ENCODE measurements at places on chromosomes 1 and 21.

DNA sequence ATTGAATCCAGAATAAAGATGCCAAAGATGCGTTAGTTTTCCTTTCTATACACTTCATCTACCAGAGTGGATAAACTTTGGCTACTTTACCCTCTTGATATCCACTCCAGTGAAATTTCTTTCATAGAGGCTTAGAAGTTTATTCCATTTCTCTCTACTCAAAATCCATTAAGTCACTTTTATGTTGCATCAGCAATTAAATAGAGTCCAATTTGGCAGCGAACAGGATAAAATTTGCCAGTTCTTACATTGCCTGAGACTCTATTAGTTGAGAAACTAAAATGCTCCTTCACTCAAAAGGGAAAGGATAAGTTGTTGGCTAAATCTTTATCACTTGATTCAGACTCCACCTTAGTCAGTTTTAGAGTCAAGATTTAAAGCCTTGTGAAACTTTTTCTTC lies 57.9 kb downstream of the ACBD6 start:
- DNase-seq: no peak

DNA sequence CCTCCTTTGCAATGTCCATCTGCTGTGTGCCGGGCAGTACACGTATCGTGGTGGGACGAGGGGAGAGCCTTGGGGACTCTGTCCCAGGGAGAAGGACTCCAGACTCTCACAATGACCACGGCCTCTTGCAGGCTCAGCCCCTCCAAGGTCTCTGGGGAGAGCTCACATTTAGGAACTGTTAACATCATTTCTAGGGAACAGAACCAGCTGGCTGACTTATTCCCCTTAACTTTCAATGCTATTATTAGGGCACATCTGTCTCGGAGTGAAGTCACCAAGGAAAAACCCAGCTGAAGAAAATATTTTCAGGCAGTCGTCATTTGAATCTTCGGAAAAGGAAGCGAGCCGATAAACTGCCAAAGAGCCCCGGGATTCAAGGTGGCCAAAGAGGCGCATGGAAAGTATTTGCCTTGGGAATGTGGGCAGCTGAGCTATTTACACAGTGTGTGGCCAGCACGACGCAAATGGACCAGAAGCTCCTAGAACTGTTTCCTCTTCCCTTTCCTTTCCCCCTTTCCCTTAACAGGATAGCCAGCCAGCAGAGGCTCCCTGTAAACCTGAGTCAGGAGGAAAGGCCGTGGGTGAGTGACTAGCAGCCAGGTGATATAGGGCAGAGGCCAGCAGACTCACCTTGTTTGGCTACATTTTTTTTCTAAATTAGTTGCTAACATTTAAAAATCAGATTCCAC lies 74.5 kb downstream of the ITPKB start:
- DNase-seq: no peak

- DNase-seq: no peak
These were observed 14.7 kb upstream of the PTP4A2 start for GRCh38 chr1:31952825-31953220.

GRCh38 chr1:111998332-111998731 lies 8.9 kb upstream of the KCND3 start:
- DNase-seq: no peak

DNA sequence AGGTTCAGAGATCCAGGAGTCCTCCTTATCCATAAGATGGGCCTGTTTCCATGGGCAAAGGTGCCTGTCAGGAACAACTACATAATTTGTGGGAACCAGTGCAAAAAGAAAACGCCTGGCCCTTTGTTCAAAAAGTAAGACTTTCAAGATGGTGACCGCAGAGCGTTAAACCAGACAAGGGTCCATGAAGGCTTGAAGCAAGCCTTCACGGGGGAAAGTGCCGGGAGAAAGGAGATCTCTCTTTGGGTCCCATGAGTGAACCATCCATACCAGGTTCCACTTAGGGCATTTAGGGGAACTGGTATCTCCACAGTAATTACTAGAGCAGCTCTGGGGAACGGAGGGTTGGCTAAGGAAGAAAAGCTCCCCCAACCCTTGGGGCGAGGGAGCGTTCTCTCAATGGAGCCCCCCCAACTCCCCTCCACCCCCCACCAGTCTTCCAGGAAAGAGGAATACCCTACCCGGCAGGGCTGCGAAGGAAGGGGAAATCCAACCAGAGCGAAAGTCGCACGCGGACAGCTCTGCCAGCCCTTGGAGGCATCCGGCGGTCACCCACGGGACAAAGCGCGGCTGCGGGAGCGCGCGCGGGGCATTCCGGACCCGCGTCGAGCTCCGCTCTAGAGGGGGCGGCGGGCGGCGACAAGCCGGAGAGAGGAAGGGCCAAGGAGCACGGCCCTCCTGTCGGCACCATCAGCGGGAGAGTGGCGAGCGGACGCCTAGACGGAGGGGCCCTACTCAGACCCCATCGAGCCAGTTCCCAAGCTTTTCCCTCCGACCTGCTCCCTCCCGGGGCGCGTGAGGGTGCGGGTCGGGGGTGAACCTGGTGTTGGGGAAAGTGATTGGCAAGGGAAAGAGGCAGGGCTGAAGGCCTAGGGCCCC lies 687 bp upstream of the RASSF5 start:
- DNase-seq: no peak

- no peak for DNase-seq
These were observed 38.0 kb downstream of the FOXO6 start for GRCh38 chr1:41399145-41399795.

DNA sequence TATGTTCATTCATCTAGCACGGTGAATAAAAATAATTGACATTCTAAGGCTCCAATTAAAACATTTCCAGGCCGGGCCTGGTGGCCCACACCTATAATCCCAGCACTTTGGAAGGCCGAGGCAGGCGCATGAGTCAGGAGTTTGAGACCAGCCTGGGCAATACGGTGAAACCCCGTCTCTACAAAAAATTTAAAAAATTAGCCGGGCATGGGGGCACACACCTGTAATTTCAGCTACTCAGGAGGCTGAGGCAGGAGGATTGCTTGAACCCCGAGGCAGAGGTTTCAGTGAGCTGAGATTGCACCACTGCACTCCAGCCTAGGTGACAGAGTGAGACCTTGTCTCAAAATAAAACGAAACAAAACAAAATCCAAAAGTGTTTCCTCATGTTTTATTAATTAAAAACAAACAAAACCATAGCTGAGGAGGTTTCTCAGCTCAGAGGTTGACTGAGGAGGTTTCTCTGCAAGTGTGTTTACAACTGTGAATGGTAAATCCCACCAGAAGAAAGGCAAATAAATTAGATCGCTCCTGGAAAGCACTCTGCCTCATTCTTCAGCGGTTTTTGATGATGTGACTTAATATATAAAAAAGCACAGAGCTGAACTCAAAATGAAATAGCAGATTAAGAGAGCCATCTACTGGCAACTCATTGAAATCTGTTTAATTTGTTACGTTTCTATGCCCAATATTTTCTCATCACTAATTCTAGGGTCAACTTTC lies 37.7 kb upstream of the ATG4C start:
- DNase-seq: peak; percentile 20

DNA sequence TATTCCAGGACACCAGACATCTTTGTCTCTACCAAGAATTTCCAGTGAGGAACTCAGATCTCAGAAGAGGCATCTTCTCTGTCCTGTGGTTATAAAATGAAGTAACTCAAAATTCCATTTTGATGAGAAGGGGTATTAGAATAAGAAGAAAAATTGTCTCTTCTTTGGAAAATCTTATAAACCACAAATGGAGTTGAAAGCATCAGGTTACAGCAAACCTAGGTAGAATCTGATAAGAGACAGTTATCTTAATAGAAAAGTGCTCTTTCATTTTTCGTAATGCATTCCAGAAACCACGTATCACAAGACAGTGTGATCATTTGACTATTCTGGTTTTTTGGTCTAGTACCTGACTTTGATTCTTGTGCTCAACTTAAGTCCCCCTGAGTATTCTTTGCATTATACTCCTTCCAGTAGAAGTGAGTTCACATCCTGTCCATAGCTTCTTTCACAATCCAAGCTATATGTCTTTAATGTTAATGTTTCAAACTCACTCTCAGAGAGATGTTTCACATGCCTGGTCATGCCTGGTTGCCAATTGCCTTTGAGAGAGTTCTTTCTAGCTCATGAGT lies 120.9 kb upstream of the PRDX6 start:
- no peak for DNase-seq

DNA sequence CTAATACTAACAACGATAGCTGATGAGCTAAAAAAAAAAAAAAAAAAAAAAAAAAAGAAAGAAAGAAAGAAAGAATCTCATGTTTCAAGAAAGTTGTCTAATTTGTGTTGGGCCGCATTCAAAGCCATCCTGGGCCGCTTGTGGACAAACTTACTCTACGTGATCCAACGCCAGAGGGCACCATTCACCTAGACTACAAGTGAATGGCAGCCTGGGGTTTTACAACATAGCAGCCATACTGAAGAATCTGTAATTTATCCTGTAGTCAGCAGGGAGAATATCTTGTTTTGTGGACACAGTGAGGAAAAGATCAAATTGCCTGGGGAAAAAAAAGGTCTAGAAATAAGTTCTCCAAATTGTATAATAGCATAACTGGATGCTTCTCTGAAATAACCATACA lies 47.0 kb downstream of the CYP2J2 start:
- no peak for DNase-seq

DNA sequence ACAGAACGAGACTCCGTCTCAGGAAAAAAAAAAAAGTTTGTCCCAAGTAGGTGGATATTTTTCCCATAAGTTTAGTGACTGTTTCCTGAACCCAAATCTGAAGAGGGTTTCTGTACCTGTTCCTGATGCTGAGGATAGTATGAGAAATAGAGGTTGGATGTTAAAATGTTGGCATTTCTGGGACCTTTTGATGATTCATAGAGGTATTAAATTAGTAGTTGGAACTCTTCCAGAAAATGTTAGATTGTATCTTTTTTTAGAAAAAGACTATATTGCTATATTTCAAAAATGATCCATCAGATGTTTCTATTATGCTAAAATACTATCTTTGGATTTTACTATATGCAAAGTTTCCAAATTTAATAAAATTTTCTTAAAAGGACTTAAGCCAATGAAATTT lies 2.9 kb upstream of the CENPL start:
- DNase-seq: no peak

DNA sequence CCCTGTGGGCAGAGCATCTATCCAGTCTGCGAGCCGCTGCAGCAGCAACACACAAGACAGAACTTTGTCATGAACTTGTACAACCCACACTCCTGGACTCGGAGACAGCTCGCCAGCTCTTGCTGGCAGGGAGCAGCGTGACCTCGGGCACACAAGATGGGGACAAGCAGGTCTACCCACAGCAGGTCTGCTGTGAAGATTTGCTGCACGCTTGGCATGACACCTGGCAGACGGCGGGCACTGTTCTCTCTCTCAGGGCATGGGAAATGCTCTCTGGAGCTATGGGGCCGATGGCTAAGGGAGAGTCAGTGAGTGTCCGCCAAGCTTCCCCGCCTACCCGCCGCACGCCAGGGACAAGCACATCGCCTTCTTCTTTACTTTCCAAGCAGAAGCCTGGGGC lies 90.0 kb downstream of the STUM start:
- no peak for DNase-seq

GRCh38 chr1:84615790-84616189 lies 41.5 kb upstream of the CTBS start:
- no peak for DNase-seq

DNA sequence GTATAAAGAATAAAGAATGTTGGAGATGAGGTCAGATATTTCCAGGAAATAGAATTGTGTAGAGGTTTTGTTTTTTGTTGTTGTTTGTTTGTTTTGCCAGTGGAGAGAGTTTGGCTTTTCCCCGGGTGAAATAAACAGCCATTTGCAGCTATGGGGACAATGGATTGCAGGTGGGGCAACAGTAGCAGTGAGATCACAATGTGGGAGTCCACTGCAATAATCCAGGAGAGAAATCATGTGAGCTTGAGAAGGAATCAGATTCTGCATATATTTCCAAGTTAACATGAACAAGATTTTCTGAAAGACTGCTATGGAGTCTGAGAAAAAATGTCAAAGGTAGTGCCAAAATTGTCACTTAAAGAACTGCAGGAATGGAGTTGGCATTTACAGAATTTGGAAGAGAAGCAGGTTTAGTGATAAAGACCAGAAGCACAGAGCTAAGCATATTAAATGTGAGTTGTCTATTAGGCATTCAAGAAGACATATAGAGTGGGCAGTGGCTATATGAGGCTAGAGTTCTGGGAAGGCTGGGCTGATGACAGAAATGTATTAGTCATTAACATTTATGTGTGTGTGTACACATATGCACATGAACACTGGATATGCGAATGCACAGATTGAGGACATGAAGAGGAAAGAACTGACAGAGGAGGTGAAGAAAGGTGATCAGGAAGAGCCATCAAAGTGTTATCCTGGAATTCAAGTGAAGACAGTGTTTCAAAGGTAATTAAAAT lies 729.6 kb upstream of the PTBP2 start:
- DNase-seq: no peak

GRCh38 chr1:116766616-116767469 lies 12.6 kb downstream of the CD2 start:
- DNase-seq: no peak

GRCh38 chr1:173570370-173571007 lies 32.4 kb downstream of the SLC9C2 start:
- DNase-seq: no peak

DNA sequence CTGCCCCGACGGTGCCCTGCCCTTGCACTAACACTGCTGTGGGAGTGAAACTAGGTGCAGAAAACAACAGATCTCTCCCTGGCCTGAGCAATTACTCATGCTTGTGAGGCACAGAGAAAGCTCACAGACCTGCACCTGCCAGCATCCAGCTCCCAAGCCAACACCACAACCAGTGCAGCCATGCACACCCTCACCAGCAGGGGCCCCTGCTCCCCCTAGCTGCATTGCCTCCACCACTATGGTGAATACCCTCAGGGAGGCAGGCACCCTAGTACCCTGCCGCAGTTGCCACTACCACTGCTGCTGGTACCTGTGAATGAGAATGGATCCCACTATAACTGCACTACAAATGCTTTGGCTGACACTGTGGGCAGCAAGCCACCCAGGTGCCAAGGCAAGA lies 7.1 kb upstream of the DIRAS3 start:
- DNase-seq: no peak

- no peak for DNase-seq
These were observed 41.2 kb upstream of the ROR1 start for GRCh38 chr1:63732666-63733065.

DNA sequence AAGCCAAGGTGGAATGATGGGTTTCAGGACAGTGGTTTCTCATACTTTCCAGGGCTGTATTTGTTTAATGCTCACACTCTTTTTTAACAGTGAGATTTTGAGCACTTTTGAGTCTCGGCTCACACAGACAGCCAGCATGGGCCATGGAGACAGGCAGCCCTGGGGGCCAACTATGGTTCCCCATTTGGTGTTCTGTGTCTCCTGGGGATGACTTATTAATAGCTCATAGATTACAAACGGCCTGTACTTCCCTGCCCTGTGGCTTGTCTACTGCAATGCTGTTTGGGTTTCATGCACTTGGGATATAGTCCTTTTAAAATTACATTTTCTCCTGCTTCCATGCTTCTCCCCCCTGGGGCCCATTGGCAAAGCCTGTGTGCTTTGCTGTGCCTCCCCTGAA lies 178.3 kb downstream of the KCNJ6 start:
- DNase-seq: no peak

DNA sequence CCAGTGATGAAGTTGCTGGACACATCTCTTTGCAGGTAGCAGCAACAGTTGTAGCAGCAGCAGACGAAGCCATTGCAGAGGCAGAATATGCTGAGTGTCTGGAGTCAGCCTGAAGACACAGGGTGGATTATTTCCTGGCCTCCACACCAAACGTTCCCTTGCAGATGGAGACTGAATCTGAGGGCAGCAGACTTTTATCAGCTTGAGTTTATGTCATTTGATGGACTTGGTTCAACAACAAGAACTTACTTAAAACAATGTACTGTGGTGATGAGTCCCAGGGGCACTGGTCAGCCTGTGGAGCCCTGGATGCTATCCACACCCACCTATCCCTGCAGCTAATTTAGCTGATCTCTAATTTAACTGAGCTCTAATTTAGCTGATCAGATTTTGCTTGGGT lies 17.1 kb upstream of the MPZL1 start:
- DNase-seq: no peak

Data from NCI-H1436 (cell line).